T-helper 2 cell (primary cell): ENCODE measurements at places on chromosomes 16 and 17.

- no peak for DNase-seq
Observed at GRCh38 chr17:79273660-79274059, 199.0 kb downstream of the ENGASE start.

- no peak for DNase-seq
Observed at GRCh38 chr17:1710807-1711553, 803 bp upstream of the TLCD2 start.

DNA sequence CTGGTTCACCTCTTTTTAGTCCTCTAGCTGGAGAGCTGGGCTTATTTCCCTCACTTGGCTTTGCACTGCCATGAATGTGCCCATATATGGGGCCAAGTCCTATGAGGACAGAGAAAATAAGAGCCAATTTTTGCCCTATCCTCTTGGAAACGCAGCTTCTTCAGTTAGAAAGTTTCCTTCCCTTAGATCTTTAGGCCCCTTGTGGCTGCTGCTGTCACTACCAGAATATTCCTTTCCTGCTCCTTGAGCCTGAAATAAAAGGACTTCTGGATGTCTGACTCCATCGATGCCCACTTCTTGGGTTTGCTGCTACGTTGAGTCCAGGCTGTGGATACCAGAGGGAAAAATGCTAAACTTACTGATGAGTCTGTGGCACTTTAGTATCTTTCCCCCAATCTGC is 487.1 kb downstream of the GRIN2A start:
- no peak for DNase-seq

DNA sequence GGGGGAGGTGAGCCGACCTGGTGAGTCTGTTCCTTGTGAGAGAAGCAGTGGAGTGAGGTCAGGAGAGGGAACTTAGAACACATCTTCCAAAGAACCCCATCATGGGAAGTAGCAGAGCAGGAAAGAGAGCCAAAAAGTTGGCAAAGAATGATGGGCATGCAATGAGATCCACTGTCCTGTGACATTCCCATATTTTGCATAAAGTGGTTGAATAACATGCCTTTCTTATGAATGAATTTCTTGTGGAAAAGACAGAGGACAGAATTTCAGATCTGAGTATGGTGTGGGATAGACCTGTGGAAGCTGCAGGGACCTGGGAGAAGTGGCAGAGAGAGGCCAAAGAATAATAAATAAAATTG is 41.3 kb downstream of the TMEM100 start:
- DNase-seq: no peak

- DNase-seq: no peak
Observed at GRCh38 chr17:949623-950303, 29.8 kb downstream of the NXN start.

- DNase-seq: no peak
Observed at GRCh38 chr17:76038050-76038449, 10.9 kb upstream of the EVPL start.
